AML-193 (cell line): ENCODE measurements at places on chromosomes 1 and 21.
A peak's percentile ranks its signal among the peaks of the same experiment; 100 is the strongest.

DNA sequence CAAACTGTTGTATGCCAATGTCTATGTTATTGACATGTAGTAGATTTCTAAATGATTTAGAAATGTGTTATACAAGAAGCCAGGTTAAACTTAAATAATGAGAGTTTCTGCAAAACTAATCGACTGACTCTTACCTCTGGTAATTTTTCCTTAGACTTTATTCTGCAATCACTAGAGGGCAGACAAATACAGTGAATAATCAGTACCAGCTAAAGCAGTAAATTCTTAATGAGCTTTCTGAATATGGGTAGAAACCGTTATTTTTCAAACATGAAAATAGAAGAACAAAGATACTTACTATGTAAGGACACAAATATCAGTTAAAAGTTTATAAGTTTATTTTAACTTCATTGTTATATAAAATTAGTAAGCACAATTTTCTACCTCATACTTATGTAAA lies 97.9 kb upstream of the RGS1 start:
- DNase-seq: peak; percentile 64

GRCh38 chr21:42307106-42307505 lies 8.1 kb downstream of the TFF3 start:
- no peak for DNase-seq

DNA sequence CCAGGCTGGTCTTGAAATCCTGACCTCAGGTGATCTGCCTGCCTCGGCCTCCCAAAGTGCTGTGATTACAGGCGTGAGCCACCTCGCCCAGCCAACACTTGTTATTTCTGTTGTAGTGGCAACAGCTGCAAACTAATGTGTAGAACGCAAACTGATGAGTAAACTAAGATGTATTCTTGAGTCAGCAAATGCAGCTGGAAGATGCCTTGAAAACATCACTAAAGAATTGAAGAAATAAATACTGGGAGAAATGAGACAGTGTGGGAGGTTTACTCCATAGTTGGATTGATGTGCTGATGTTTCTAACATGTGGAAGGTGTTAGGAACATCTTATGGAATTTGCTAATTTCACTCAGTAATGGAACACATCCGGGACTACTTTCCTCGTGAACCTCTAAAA lies 61.3 kb upstream of the KCNE2 start:
- no peak for DNase-seq

DNA sequence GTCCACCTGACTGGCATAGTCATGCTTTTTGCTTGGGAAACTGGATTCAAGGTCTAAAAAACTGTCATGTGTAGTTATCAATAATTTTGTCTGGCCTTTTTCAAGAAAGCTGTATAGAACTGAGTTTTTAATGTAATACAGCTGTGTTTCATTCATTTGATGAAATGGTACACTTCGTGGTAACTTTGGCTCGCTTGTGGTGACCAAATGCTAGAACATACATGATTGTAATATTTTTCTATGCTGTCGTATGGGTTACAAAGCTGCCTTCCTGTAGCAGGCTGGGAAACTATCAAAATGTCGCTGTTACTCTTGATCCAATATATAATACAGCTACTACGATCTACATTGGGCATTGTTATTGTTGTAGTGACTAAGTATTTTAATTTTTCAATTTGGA lies 2.1 kb downstream of the LRRC42 start:
- DNase-seq: no peak

- DNase-seq: no peak
Observed at GRCh38 chr1:88659552-88659951, 24.5 kb upstream of the PKN2 start.

- DNase-seq: no peak
Observed at GRCh38 chr1:233299450-233299849, 3.9 kb upstream of the PCNX2 start.

DNA sequence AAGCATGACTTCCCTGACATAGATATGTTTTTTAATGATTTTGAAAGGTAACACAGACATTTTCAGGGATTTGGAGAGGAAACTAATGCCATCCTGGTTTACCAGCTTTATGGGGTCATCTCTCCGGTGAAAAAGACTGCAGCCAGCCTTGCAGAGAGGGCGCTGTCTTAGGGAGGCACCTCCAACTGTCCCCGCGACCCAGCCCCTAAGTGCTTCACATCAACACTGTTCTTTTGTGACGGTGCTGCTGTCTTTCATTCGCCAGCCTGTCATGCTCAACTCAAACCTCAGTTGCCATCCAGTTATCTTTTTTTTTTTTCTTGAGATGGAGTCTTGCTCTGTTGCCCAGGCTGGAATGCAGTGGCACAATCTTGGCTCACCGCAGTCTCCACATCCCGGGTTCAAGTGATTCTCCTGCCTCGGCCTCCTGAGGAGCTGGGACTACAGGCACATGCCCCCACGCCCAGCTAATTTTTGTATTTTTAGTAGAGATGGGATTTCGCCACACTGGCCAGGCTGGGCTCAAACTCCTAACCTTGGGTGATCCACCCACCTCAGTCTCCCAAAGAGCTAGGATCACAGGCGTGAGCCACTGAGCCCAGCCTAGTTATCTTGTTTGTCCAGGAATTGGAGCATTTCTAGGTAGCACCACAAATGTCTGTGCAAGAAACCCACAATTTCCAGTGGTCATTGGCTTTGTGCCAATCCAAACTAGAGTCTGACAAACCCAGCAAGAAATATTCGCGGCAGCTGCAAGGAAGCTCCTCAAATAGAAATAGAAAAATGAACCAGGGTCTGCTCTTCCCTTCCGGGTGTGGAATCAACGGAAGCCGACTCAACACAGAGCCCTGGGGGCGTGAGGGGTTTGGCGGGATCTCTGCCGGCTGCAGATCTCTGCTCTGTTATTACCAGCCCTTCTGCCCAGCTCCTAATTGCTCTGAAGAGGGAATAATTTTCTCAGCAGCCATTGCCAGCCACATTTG lies 24.2 kb downstream of the PDE9A start:
- DNase-seq: peak; percentile 4

DNA sequence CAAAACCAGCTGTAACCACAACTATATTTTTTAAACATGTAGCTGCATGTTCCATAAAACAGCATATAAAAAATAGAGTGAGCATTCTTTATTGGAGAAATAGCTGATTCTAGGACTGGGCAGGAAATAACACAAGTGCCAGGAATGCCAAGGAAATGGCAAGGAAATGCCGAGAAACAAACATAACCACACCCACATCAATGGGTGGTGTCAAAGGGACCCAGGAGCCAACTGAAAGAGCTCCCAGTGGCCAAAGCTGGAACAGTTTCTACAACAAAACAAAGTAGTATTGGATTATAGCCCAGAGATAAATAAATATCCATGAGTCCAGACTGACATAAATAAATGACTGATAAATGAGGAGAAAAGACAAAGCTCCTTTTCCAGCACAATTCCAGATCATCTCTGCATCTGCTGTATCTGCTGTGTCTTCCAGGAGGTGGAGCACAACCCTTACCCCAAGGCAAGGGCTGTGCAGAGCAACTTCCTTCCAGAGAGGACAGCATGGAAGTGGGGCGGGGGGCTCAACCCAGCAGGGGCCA lies 28.1 kb downstream of the ADARB1 start:
- no peak for DNase-seq

DNA sequence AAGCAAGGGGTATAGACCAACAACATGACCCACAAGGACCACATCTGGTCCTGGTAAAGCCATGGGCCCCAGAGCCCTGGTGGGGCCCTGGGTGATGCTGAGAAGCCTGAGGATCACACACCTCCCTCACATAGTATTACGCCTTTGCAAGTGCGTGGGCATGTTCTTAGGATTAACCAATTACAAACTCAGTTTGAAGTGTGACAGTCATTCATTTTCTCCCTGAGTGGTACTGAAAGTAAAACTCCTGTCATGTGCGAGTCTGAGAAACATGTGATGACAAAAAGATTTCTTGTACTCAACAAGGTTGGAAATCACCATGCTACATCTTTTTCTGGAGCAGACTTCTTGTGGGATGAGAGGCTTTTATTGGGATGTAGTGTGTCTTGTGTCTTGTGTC lies 315.3 kb upstream of the DUSP10 start:
- no peak for DNase-seq

DNA sequence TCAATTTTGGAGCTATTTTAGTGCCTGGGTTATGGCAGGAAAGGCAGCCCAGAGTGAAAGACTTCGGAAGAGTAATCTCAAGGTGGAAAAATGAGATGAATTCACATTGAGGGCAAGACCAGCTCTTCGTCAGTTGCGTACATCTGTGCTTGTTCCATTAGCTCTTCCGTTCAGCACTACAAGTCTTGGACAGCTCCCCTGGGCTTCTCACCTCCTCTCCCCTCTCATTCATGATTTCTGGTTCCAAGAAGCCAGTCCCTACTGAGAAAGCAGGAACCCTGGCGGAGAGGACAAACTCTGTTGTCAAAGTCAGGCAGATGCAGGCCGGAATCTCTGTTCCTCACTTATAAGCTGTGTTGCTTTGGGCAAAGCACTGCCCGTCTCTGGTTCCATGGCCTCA lies 76.5 kb downstream of the ACTL8 start:
- DNase-seq: no peak

GRCh38 chr1:208240662-208241355 lies 3.4 kb downstream of the PLXNA2 start:
- DNase-seq: no peak

GRCh38 chr1:39110325-39110851 lies 84.2 kb downstream of the NDUFS5 start:
- DNase-seq: no peak

DNA sequence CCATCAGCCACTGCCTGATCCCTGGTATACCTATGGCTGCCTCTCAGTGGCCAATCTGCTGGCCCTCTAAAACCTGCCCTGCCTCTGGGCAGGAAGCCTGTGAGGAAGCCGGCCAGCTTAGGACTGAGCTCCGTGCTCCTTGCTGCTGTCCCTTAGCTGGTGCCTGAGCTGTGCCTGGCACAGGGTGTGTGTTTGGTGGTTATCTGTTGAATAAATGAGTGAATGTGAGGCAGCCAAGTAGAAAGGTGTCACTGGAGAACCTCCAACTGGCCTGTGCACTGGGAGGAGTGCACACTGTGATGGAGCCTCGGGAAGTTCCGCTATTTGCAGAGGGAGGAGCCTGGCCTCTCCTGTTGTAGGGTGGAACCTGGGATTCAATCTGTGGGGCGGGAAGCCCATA lies 63.4 kb upstream of the STUM start:
- no peak for DNase-seq

DNA sequence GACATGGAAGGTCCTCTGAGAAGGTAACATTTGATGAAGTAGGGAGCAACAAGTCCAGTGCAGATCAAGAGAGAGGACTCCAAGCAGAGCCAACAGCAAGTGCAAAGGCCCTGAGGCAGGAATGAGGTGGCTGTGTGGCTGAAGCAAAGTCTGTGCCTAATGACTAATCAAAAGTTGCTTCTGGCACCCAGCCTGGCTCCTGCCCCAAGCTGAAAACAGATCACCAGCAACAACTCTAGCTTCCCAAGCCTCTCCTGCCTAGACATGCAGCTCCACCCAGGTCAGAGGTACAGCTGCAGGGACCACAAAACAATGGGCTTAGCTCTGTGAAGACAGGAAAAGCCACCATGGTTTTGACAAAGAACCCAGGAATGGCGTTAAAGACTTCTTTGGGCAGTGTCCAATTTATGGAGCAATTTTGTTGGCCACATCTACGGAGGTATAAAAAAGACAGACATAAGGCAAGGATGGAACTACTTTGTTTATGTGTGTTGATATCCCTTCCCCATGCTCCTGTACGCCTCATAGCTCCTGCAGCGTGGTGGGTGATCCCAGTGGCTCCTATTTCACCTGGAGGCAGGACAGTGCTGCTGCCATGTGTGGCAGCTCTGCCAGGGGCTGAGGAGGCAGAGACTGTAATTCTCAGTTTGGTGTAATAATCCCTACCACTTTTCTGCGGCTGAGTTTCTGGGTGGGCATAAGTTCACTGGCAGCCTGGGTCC lies 26.4 kb upstream of the IGSF3 start:
- no peak for DNase-seq

GRCh38 chr1:60867782-60868181 lies 214.6 kb upstream of the NFIA start:
- DNase-seq: no peak

- DNase-seq: no peak
Observed at GRCh38 chr1:35319988-35320713, 51.6 kb downstream of the ZMYM4 start.

GRCh38 chr21:45974073-45975019 lies 7.2 kb upstream of the COL6A1 start:
- no peak for DNase-seq

DNA sequence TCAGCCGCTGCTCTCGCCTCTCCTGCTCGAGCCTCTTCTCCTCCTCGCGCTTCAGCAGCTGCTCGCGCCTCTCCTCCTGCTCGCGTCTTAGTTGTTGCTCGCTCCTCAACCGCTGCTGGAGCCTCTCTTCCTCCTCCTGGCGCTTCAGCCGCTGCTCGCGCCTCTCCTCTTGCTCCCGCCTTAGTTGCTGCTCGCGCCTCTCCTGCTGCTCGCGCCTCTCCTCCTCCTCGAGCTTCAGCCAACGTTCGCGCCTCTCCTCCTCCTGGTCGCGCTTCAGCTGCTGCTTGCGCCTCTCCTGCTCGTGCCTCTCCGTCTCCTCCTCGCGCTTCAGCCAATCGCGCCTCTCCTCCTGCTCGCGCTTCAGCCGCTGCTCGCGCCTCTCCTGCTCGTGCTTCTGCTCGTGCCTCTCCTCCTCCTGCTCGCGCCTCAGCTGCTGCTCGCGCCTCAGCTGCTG lies 3.7 kb downstream of the TCHH start:
- no peak for DNase-seq

DNA sequence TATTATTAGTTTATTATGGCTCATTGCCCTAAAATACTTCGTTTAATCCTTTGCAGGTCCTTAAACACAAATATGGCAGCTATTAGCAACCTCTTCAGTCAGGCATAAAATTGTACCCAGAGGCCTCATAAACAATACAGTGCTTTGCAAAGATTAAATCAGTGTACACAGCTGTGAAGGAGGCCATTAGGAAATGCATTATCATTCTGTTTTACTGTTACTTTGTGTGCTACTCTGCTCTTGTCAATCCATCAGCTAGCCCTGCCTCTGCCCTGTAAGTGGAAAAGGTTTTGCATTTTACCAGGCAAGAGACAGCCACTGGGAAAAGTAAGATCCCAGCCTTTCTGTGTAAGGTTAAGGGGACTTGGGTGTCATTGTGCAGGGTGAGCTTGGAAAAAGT lies 415.7 kb upstream of the DAB1 start:
- DNase-seq: no peak

- DNase-seq: no peak
Observed at GRCh38 chr21:25462517-25462971, 144.7 kb downstream of the MRPL39 start.

DNA sequence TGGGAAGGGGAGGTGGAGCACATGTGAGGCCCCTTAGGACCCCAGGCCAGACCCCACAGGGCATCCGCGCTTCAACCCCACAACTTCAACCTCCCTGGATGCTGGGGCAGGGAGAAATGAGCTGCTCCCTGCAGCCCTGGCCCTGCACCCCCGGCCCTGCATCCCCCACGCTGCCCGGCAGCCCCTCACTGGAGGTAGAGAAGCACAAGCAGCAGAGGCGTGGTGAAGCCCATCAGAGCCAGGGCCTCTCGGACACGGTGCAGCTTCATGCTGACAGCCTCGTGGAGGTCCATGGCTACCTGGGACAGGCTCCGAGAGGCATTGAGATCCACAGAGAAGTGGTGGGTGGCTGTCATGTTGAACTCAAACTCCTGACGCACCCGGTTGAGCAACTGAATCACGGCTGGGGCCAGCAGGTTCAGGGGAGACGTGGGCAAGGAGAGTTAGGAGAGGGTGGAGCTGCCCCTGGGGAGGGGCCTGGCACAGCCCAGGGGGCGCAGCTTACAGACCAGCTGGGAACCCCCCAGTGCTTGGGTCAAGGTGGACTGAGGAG lies 3.3 kb downstream of the DCST2 start:
- no peak for DNase-seq
